ENCODE measurements at places on chromosomes 3 and 15.
A peak's percentile ranks its signal among the peaks of the same experiment; 100 is the strongest.

GRCh38 chr3:131582438-131582837, 79.7 kb upstream of the MRPL3 start:
- DNase-seq, result no peak

- no peak for DNase-seq
These were observed 28.5 kb downstream of the PLAAT1 start for GRCh38 chr3:193269343-193270028.

GRCh38 chr15:70059476-70060213, 38.1 kb downstream of the TLE3 start:
- DNase-seq, result no peak

DNA sequence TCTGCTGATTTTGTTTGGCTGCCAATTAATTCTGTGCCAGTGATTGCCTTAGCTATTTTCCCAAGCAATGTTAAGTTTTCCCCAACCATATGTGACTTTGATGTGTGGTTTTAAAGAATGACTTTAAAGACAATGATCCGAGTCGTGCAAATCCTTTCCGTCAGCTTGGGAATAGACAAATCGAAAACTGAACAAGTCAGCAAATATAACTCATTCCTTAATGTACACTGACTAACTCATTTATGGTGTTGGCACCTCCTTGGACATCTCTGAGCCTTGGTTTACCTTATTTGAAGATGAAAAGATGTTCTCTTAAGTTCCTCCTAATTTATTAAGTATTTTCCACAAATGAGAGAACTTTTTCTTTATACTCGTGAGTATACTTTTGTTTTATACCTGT, 249.4 kb upstream of the SLCO3A1 start:
- no peak for DNase-seq

DNA sequence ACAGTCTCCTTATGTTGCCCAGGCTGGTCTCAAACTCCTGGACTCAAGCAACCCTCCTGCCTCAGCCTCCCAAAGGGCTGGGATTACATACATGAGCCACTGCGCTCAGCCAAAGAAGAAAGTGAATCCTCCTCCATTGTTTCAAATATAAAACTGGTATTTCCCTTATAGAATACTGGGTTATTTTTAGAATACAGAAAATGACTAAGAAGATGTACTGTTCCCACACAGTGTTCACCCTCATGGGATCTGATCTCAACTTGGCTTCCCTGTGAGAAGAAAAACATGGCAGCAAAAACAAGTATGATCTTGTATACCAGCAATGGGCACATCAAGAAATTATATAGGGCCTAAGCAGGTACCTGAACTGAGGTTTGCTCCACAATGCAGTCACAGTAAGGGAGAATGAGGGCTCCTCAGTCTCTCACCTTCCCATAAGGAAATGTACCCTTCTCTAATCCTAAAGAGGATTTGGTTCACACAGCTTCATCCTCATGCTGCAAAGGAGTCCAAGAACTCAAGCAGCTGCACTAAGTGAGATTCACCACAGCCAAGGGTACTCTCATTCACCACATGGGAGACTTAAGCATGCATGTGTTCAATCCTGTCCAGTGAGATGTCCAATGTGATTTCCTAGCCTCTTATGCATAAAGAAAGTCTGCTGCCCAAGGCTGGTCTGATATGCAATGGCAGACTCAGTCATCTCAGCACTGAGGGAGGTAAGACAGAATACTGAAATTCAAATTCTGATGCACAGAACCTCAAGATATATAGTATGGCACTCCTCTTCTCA, 25.8 kb downstream of the USP4 start:
- no peak for DNase-seq

GRCh38 chr15:100526027-100526481, 2.7 kb downstream of the CERS3 start:
- DNase-seq, result no peak

DNA sequence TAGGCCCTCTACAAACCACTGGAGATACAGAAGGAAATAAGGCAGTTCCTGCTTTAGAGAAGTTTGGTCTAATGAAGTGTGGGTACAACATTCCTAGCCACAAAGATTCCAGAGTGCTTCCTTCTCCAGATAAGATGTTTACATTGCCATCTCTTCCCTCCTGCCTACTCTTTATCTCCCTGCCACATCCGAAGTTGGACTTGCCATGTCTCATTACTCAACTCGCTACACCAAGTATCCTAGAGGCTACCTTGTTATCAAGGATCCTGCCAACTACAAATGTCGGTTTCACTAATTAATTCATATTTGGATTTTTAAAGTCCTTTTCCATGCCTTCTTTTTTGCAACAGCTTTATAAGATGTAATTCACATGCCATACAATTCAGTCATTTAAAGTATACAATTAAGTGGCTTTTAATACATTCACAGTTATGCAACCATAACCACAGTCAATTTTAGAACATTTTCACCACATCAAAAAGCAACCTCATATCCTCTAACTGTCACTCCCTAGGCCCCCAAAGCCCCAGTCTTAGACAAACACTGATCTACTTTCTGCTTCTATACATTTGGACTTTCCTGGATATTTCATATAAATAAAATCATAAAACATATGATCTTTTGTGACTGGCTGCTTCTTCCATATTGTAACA, 53.7 kb upstream of the CSTA start:
- no peak for DNase-seq

DNA sequence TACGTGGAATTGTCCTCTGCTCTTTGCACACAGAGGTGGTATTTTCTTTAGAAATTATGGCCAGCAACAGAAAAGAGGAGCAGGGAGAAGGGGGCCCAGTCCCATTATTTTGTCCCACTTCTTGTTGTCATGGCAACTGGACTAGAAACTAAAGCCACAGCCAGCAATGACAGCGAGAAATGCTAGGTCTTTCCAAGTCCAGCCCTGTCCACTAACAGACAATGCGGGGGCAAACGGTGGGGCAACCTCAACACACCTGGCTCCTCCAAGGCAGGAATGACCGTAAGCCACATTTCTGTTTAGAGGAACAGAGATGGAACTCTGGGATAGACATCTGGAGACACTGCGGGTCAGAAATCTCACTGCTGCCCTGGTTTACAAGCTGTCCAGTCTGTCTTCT, 107.3 kb downstream of the RFTN1 start:
- no peak for DNase-seq

GRCh38 chr3:170528726-170529125, 57.1 kb downstream of the SLC7A14 start:
- no peak for DNase-seq

- no peak for DNase-seq
These were observed 2.9 kb downstream of the RBPMS2 start for GRCh38 chr15:64772488-64772887.

DNA sequence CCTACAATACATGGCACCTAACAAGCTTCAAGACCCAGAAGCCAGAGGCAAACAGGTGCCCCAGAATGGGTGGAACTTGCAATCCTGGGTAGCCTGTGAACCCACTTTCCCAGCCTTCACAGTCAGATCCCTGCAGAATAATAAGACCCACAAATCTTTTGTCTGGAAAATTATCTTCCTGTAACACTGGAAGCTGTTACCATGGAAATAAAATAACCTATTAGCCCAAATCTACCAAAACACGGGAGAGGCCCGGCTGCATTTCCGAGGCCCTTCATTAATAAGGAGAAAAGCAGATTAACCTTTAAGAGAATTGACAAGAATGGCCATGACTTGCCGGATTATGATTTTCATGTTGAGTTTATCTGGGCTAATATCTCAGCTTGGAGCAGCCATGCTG, 256.1 kb upstream of the PROK2 start:
- no peak for DNase-seq

DNA sequence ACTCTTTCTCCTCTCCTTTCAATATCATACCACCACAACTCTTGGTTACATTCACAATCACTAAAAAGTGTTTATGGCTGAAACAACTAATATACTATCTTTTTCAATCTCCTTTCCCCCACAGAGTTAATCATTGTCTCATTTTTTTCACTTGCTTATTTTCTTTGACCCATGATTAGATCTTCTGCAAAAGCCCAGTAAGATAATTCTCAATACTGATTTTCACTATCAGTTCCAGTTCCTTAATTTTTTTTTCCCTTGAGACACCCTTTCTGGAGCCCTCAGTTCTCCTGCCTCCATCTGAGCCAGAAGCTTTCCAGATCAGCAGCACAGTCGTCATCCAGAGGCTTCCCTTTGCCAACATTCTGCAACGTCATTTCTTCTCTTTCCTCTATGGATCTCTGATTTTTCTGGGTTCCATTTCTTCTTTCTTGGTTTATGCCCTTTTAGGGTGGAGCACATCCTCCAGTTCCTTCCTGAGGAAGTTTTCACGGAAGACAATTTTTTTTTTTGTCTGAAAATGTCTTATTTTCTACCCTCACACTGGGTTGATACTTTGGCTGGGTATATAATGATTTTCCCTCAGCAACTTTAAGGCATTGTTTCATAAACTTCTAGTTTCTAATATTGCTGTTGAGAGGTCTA, 88.7 kb upstream of the C15orf39 start:
- no peak for DNase-seq

DNA sequence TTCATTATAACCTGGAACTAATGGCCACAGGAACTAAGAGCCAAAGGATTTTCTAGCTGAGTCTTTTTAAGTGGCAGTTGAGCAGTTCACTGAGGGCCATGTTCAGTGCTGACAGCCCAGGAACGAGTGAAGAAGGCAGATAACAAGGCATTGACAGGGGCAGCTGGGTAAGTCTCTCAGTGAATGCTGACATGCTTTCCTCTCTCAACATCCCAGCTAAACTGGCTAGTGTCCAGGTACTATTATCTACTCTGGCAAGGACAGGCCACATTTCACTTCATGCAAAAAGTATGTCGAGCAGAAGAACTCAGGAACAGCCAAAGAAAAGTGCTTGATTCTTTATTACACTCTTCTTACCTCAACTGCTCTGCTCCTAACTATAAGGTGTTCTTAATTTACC, 515.9 kb downstream of the NLGN1 start:
- DNase-seq, result no peak

GRCh38 chr15:50873935-50874361, 34.5 kb upstream of the AP4E1 start:
- no peak for DNase-seq

DNA sequence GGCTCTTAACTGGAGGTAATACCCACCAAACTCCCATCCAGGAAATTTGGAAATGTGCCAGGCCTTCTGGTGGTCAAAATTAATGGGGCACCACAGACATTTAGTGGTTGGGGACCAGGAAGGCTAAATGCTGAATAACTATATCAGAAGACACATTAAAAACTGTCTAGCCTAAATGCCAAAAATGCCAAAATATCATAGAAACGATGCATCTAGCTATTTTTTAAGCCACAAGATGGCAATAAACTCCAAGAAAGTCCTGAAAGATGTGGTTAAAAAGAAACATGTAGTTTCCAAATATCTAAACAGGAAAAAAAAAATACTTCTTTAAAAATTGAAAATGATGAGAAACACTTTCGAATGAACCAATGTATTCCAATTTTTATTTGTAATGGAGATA, 19.9 kb downstream of the CCDC14 start:
- DNase-seq, result no peak

- no peak for DNase-seq
These were observed 31.0 kb upstream of the SLCO2A1 start for GRCh38 chr3:134060561-134061385.

- DNase-seq, result peak; percentile 11
These were observed 33.9 kb upstream of the ACAN start for GRCh38 chr15:88769161-88769971.
